GDM1 (cell line): ENCODE measurements at places on chromosomes 2 and 18.

DNA sequence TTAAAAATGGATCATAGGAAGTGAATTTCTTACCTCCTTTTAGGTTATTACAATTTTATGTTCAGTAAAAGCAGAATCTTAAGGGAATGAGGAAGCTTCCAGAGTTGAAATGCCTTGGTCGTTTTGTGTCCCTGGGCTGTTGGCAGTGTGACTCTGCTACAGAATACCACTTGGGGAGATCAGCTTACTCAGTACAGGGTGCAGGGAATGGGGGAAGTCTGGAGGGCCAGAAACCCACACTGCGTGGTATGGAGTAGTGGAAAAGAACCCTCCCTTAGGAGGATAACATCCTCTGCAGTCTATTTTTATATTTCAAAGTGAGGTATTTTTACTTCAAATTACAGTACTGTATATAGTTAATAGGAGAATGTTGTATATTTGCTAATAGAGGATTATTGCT lies 51.1 kb downstream of the R3HDM1 start:
- no peak for DNase-seq

- DNase-seq, result no peak
These were observed 221.7 kb downstream of the PHLPP1 start for GRCh38 chr18:62937065-62937464.

DNA sequence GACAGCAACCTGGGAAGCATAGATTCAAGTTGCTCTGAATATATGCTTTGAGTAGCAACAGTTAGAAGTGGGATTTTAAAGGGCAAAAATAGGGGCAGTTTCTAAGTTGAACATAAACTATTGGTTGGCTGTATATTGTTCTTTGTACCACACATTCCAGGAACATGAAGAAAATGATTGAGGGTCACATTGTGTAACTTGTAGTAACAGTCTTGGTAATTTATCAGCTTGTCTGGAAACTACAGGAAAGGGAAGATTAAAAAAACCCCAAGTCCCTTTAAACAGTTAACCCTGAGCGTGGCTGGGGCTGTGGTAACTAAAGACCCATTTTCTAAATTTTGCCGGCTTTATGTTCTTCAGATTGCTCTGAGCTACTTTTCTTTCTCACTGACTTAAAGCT lies 7.4 kb downstream of the PLEKHB2 start:
- DNase-seq, result no peak

DNA sequence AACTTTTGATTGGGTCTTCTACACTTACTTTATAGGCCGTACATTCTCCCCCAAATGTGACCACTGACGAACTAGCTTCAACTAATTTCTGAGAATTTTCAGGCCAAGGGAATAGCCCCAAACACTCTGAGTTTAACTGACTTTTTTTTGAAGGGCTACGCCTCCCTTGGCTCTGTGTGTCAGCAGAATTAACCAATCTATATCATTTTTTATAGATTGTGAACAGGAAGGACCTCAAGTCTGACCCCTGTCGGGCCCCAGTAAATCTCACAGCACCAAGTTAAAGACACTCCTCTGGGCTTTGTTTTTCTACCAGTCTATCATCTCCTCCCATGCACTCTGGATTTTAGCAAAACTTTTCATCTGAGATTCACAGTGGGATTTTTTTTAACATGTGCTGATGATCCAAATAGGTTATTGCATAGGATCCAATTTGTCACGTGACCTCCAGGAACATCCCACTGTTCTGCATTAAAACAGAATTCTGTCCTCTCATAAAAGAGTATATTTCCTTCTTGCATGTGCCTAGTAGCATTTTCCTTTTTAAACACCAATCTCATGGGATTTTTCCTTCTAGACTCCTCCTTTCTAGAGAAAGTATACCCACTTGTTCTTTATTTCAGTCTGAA lies 307.1 kb downstream of the OSR1 start:
- DNase-seq, result no peak

DNA sequence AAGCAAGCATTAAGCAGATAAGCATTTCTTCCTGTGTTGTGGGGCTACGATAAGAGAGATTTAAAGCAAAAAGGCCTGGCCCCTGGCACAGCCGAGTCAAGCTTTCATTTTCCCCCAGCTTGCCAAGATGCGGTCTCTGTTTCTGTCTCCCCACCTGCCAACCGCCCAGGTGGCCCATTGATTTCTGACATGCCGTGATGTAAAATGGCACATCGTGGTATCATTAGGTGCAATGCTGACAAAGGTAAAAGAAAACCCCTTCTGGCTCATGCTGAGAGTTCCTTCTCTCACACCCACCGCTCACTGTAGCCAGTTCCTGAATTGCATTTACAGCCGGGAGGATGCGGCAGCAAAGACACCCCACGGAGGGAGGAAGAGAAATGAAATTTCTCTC lies 62.8 kb downstream of the BOD1L2 start:
- no peak for DNase-seq
